Activated CD4-positive, alpha-beta T cell treated with anti-CD3 and anti-CD28 coated beads for 24 hours (primary cell): ENCODE measurements at places on chromosomes 6 and 20.

DNA sequence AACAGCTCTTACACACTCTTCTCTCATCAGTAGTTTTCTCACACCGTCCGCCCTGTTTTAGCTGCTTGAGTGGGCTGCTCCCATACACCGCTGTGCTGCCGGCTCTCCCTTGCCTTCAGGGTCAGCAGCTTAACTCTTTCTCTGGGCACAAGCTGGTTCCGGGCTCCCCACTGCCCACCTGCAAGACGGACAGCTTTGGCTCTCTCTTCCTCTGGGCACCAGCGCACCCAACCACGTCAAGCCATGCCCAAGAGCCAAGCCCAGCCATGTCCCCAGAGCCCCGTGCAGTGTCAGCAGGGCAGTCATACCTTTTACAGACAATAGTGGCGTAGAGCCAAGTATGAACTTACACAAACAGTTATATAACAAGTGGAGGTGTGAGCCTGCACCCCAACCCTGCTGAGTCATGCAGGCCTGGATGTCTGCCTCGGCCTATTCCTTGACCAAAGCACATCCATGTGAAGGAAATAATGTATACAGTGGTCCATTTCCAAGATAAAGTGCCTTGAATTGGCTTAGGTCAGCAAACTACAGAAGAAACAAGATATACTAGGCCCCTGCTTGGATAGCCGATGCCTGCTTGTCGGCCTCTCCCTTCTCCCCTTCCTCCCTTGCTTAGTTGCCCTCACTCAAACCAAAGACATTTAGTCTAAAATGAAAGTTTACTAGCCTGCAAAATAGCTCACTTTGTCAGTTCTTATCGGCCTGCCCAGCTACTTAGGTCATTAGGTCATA is 89.3 kb downstream of the JPH2 start:
- no peak for DNase-seq

DNA sequence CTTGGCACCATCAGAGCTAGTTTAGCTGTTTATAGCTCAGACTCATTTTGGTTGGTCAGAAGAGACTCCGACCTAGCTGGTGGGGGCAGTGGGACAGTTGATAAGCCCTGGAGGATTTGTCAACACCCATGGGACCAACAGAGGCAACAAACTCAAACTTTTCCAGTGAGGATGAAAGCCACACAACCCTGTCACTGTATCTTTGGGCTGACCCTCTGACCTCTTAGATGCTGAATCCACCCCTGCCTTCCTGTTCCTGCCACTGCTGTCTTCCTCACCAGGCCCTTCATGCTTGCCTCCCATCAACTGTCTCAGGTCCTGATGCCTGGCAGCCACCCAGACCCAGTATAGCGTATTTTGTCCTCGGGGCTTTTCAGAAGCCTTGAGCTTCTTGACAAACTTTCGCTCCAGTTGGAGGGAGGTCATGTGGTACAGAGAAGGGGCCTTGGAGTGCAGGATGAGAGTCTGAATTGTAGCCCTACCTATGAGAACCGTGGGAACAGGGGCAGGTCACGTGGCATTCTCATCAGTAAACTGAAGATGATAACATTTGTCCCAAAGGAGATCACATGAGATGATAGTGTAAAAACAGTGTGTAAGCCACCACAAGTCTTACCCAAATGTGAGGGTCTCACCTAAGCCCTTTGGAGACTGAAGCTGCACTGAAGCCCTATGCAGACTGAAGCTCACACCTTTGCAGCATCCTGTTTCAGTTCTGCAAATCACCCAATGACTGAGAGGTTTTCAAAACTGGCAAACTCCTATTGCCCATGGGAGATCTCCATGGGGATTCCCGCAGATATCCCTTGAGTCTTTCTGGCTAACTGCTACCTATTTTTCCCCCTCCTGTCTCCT is 72.0 kb upstream of the F13A1 start:
- no peak for DNase-seq

DNA sequence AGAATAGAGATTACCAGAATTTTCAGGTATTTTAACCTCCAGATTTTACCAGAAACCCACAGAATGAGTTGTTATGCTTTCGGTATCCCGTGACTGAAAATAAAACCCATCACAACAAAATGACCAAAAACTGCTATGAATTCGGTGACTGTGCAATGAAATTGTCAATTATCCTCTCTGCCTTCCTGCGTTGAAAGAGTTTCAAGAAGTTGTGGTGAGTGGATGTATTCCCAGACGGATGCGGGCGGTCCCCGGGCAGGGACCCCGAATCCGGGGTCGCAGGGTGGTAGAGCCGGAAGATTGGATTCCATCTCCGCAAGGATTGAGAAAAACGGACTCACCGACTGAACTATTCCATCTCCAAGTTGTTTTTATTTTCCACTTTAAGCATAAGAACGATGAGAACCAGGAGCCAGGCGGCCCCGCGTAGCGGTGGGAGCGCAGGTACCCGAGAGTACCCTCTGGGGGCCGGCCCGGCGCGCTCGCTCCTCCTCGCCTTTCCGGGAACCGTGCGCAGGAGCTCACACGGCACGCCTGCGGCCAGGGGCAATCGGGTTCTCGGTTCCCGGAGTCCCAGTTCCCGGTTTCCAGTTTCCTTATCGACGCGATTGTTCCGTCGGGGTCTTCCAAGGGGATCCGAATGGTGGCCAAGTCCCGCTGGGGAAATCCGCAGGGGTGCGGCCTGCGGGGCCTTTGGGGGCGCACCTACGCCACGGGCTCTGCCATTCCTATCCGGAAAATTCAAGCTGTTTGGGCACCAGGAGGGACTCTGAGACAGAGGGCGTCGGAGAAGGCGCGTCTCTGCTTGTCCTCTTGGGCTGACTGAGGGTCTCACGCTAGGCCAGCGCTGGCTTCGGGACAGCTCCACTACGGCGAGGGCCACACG is 104.9 kb upstream of the PRDM1 start:
- DNase-seq, result no peak

- no peak for DNase-seq
Observed at GRCh38 chr20:60926831-60927230, 325.2 kb upstream of the CDH4 start.

DNA sequence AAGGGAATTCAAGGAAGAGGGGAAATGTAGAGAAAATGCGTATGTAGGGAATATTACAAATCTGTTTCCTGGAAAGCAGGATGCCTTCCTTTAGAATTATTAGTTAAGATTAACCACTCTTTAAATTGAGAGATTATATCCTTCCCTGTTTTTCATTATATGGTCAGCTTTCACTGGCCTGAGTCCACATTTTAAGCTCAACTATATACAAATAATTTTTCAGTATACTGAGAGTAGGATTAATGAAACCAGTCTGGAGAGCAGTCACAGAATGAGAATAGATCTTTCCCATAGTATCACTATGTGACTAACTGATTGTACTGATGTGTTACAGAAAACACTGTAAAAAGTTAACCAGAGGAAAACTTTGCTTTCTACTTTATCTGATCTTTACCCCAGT is 306.3 kb downstream of the LAMA2 start:
- no peak for DNase-seq

DNA sequence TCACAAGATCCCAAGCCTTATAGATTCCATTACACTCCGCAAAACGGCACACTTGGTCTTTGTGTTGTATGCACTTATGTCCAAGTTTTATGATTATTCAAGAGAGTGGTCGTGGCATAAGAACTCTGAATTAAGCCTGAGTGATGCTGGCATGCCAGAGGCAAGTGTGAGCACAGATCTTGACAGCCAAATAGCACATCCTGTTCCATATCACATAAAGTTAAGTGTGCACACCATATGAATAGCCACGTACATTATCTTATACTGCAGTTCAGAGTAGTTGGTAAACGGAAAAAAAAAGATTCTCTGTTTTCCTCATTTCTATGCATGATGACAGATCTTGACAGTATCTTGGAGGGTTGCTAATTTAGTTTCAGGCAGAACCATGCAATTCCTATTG is 727.3 kb upstream of the FLRT3 start:
- DNase-seq, result no peak

DNA sequence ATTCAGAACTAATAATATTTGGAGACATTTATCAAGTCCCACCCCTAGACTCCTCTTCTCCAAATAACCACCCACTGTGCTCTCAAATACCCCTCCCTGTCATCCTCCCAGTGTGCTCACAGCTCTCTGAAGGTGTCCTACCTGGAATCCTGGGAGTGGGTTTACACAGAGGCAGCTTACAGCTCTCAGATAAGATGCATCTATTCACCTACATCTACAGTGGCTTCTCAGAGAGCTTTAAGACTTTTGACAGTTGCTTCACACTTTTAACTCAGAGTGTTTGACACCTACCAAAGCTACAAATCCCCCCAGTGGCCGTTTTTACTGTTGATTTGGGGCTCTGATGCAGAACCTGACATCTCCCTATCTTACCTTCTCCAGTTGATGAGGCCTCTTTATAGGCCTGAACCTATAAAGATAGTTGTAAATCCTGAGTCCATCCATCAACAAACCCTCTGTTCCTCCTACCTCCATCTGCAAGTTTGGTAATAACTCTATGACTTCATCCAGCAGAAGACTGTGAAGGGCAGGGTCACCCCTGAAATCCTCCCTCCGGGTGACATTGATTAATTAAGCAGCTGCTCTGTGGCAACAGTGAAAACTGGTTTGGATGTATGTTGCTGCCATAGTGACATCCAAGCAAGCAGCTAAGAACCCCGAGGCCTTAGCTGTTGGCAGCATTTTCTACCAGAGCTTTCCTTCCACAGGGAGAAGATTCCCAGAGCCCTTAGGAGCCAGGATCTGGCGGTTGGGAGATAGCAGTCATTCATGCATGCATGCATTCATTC is 226.1 kb upstream of the RREB1 start:
- no peak for DNase-seq

GRCh38 chr6:2502096-2502997 is 248.4 kb downstream of the MYLK4 start:
- DNase-seq, result no peak

GRCh38 chr20:43138061-43138770 is 51.5 kb downstream of the PTPRT start:
- no peak for DNase-seq

- DNase-seq, result no peak
Observed at GRCh38 chr20:11118802-11119380, 445.1 kb upstream of the JAG1 start.

DNA sequence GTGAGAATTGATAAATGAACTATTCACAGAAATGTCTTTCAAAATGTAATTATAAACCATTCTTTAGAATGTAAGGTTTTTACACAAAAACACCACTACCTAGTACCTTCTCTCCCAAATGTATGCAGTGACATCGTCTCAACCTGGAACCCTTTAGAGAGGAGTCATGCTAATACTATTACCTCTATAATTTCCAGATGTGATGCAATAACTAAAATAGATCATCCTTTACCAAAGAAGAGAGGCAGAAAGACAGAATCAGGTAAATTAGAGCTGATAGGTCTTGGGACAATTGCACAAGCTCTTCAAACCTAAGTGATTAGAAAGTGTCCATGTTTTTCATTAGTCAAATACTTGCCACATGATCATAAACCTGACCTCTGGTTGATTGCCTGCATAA is 96.7 kb downstream of the HDGFL1 start:
- no peak for DNase-seq

DNA sequence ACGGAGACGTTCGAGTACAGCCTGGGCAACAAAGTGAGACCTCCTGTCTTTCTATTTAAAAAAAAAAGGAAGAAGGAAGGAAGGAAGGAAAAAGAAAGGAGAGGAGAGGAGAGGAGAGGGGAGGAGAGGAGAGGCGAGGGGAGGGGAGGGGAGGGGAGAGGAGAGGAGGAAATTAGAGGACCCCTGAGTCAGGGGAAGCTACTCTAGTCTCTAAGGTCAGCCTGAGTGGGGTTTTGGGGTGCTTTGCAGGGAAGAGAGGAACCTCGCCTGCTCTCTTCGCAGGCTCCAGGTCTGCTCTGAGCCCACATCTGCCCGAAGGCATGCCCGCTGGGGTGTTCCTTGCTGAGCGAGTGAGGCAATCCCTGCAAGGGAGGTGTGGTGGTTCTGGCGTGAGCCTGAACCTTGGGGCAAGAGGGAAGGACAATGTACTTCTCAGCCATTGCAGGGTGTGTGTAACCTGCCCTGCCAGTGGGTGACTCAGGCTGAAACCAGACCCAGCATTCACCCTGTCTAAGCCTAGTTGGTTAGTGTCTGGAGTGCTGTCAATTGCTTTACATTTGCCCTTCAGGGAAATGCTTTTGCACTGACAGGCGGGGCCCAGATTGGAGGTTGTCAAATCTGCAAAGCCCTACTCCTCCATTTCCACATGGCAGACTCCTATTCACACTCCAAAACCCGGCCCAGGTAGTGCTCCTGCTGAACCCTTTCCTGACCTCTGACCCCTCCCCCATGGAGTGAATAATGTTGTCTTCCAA is 15.3 kb upstream of the MMP9 start:
- no peak for DNase-seq

- DNase-seq, result no peak
Observed at GRCh38 chr6:114649298-114649697, 306.5 kb upstream of the HS3ST5 start.

GRCh38 chr6:165245287-165245686 is 64.1 kb downstream of the C6orf118 start:
- DNase-seq, result no peak

GRCh38 chr6:20237677-20238460 is 25.6 kb upstream of the MBOAT1 start:
- no peak for DNase-seq

GRCh38 chr20:54680439-54680838 is 205.0 kb downstream of the DOK5 start:
- no peak for DNase-seq

DNA sequence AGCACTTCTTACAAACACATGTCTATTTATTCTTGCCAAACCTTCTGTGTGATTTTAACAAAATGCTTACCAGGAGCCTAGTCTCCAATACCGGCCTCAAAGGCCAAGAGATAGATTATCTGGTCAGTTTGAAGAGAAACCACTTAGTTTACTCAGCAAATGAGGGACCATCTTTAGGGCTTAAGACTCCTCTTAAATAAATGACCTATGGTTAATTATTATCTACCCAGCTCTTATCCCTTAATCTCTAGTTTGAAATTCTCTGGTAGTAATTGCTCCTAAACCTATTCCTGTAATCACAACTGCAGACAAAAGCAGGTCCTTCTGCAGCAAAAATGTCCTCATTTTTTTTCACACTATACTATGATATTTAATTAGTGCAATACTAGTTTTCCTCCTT is 301.8 kb downstream of the KIF16B start:
- DNase-seq, result no peak

DNA sequence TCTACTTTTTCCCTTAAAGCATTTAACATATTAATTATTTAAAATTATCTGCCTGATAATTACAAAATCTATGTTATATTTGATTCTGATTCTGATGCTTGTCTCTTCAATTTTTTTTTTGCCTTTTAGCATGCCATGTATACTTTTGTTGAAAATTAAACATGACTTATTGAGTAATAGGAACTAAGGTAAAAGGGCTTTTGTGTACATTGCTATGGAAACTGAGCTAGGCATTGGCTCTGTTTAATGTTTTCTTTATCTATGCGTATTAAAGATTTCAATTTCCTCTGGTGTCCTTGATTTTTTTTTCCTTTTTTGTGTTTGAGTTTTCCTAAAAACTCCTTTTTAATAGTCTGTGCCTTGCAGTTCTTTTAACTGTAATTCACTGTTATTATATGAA is 805.2 kb downstream of the DHX35 start:
- DNase-seq, result no peak

GRCh38 chr20:19161336-19161735 is 51.1 kb upstream of the SLC24A3 start:
- no peak for DNase-seq
